ENCODE measurements at places on chromosomes 2 and 18. TPM values are rescaled to one million over a fixed set of nuclear protein-coding genes. Genes with fewer than 3 reads are reported as not detected.

NCKAP1 gene
- 73.5 TPM for total RNA-seq

PXDN gene
- total RNA-seq: 23.8 TPM

ABCB11 gene
- not detected for total RNA-seq

ARHGAP25 gene
- total RNA-seq: 5.3 TPM

TBR1 gene
- total RNA-seq: not detected

DNA sequence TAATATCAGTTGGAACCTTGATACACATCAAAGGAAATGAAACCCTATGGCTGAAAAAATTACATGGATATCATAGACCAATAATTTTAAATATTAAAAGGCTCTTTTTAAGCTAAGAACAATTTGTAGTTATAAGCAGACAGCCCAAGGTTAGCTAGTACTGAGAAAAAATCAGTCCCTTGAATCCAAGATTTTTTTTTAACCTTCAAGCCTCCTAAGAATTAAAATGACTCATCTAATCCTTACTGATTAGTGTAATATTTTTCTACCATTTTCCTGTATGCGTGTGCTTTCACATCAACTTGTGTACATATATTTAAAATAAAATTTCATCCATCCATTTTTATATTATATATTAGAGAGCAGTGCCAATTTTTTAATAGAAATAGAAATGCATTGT lies 1004.9 kb upstream of the ZEB2 start:
- H3K27ac ChIP-seq: no peak overlapping the region
- no peaks in the 10 kb centered on the region for H3K4me1 ChIP-seq
- H3K27me3 ChIP-seq: no peaks in the 10 kb centered on the region

DNA sequence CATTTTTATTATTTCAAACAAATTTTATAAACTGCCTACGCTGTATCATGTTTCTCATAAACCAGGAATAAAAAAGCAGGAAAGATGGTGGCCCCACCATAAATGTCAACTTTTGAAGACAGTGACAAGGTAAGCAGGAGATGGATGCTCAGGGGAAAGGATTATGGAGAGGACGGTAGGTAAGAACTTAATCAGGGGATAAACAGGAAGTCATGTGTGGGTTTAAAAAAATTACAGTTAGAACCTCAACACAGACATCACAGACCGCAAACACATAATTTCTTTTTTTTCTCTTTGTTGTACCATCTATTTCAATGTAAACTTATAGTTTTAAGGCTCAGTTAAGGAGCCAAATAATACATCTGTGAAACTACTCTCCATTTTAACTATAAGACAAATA lies 575.2 kb upstream of the SLC8A1 start:
- H3K27me3 ChIP-seq: no peaks in the 10 kb centered on the region
- H3K36me3 ChIP-seq: no peaks in the 10 kb centered on the region
- H3K4me1 ChIP-seq: no peaks in the 10 kb centered on the region
- H3K27ac ChIP-seq: no peak overlapping the region

GRCh38 chr2:241774419-241775222 lies 2.0 kb upstream of the GAL3ST2 start:
- H3K27me3 ChIP-seq: no peaks in the 10 kb centered on the region
- DNase-seq: peak; percentile 47
- H3K36me3 ChIP-seq: no peaks in the 10 kb centered on the region
- H3K4me1 ChIP-seq: no peaks in the 10 kb centered on the region

- H3K4me3 ChIP-seq: peak overlapping the region; percentile 84
- H3K27ac ChIP-seq: peak overlapping the region; percentile 77
- H3K4me1 ChIP-seq: no peaks in the 10 kb centered on the region
Observed at GRCh38 chr18:34978953-34979608, 62.1 kb upstream of the MAPRE2 start.

- no peaks in the 10 kb centered on the region for H3K36me3 ChIP-seq
- no peaks in the 10 kb centered on the region for H3K4me1 ChIP-seq
- H3K27me3 ChIP-seq: no peaks in the 10 kb centered on the region
- H3K4me3 ChIP-seq: no peak overlapping the region
- no peak overlapping the region for H3K27ac ChIP-seq
Observed at GRCh38 chr2:228675091-228675490, 493.6 kb upstream of the SPHKAP start.

DNA sequence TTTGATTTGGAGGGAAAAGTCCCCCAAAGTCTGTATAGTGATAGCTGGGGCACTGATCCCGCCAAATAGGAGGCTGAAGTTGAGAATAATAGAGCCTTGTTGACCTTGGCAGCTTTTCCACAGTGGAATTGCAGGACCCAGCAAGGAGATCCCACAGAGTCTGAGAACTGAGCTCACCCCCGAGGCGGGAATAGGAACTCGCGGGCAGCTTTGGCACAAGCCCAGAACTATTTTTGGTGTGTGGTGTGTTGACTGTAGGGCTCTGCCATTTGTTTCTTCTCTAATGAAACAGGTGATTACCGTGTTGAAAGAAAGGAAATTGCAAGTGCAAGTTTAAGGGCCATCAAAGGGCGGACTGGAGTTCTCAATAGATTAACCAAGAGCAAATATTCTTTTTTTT lies 34.0 kb downstream of the SH3RF3 start:
- DNase-seq: no peak
- H3K4me1 ChIP-seq: no peaks in the 10 kb centered on the region
- no peak overlapping the region for H3K4me3 ChIP-seq
- no peaks in the 10 kb centered on the region for H3K36me3 ChIP-seq
- no peak overlapping the region for H3K27ac ChIP-seq

DNA sequence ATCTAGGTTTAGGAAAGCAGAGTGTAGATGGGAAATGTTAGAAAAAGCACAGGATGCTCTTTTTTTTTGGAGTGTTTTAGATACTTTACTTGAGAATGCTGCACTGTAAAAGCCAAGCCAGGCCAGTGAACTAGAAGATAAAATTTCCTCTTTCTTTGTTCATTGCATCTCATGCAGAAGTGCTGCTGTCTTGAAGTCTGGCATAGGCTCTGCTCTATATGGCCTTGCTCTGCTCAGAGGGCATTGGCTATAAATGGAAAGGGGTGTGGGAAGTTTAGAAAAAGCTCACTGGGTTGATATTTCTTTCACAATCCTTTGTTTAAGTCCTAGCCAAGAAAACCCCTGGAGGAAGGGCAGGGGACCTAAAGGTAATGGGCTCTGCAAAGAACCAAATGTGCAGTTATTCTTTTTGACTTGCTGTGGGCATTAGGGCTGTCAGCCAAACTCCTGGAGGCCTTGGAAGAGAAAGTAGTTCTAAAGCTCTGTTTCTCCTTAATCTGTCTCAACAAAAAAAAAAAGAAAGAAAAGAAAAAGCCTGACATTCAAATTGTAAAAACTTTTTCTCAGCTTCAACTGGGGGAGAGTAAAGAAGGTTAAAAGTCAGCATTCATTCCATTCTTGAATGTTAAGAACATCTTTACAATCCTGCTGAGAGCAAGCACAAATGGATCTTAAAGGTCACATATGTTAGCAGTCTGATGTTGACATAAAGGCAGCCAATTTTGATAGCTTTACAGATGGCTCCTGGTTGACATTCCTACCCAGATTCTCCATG lies 338.3 kb downstream of the GULP1 start:
- H3K36me3 ChIP-seq: no peaks in the 10 kb centered on the region
- H3K4me1 ChIP-seq: no peaks in the 10 kb centered on the region
- H3K4me3 ChIP-seq: no peak overlapping the region
- H3K27me3 ChIP-seq: no peaks in the 10 kb centered on the region
- no peak for DNase-seq

DNA sequence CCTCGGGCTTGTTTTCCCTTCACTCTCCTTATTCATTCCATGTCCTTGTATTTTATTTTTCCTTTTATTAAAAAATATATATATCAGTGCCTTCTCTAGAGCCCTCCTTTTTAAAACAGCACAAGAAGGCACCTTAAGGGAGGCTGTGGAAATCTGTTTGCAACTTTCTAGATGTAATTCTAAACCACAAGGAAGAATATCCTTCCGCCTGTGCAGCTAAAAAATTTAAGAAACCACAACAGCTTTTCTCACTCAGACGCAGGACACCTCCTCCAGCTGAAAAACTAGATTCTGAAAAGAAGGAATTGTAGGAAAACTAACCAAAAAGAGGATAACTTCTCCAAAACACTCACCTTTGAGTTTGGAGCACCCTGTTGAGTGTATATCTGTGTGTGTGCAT lies 142.2 kb downstream of the BCL11A start:
- no peaks in the 10 kb centered on the region for H3K27me3 ChIP-seq
- H3K36me3 ChIP-seq: no peaks in the 10 kb centered on the region
- no peaks in the 10 kb centered on the region for H3K4me1 ChIP-seq
- H3K27ac ChIP-seq: no peak overlapping the region
- no peak for DNase-seq

DNA sequence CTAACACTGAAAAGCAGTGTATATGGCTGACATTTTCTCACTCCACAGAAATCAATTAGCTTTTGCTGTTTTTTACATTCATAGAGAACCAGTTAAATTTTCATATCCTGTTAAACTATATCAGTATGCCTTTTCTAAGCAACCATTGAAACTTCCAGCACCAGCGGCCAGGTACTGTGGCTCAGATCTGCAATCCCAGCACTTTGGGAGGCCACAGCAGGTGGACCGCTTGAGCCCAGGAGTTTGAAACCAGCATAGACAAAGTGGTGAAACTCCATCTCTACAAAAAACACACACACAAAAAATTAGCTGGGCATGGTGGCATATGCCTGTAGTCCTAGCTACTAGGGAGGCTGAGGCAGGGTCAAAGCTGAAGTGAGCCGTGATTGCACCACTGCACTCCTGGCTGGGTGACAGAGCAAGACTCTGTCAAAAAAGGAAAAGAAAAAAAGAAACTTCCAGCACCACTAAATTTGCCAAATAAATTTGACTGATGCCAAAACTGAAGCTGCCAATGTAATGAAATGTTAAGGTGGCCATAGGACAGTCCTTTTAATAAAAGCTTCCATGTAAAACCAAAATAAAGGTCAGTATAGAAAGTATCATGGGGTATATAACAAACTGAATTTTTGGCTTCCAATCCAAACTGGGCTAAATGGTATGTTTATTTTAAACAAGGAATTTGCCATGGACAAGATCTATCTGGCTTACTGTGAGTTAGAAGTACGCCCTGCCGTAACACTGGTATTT lies 3.5 kb downstream of the SFT2D3 start:
- peaks cover 17% of the 10 kb centered on the region for H3K4me1 ChIP-seq
- DNase-seq: no peak
- no peak overlapping the region for H3K27ac ChIP-seq
- no peaks in the 10 kb centered on the region for H3K36me3 ChIP-seq
- H3K27me3 ChIP-seq: no peaks in the 10 kb centered on the region

DNA sequence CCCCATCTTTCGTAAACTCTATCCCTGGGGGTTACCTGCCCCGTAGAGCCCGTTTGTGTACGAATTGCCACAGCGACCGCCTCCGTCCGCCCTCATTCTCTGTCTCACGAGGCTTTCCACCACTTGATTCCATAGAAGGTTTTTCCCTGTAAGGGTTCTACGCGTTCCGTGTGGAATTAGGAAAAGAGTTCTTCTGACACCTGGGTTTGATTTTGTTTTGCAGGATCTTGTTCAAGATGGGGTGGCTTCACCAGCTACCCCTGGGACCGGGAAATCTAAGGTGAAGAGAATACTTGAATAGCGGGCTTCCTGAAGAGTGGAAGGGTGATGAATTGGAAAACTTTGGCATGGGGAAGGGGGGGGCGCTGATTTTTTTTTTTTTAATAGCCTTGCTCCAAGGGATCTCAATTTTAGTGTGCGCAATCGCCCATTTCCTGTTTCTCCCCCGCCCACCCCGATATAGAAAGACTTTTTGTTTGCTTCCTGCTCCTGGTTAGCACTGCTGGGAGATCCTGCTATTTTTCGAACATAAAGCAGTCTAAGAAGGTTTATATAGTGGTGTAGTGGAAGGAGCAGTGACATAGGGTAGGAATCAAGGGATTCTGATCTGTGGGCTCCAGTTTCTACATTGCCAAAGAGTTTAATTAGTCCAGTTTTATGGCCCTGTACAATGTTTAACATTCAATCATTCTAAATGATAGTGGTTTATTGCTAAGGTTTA lies 564 bp downstream of the GCC2 start:
- peak overlapping the region; percentile 87 for H3K27ac ChIP-seq
- peak; percentile 66 for DNase-seq
- H3K36me3 ChIP-seq: peaks cover 30% of the 10 kb centered on the region
- peak overlapping the region; percentile 90 for H3K4me3 ChIP-seq

- no peak overlapping the region for H3K4me3 ChIP-seq
- DNase-seq: no peak
Observed at GRCh38 chr18:80096032-80096565, 13.0 kb upstream of the ADNP2 start.

DNA sequence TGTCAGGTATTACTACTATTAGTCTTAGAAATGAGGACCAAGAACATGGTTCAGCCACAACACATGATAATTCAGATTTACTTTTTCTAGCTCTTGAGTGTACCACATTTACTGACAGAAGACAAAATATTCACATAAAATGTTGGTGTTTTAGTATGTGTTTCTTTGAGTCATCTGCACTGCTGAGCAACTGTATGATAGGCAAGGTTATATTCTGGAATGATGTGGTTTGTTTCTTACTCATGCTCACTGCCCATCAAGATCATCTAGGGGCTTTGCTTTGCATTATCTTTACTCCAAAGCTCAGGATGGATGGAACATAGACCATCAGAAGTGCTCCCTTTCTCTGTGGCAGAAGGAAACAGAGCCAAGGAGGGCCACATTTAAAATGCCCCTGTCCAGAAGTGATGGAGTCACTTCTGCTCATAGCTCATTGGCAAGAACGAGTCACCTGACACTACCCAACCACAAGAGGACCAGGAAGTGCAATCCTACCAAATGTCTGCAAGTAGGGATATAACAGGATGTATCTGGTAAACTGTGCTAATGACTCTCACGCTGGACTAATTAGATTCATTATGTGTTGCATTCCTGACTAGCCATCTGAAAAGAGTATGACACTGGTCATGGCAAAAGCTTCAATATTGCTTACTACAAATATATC lies 81.5 kb downstream of the DIS3L2 start:
- H3K4me3 ChIP-seq: no peak overlapping the region
- H3K4me1 ChIP-seq: no peaks in the 10 kb centered on the region
- no peaks in the 10 kb centered on the region for H3K36me3 ChIP-seq

GRCh38 chr2:55090702-55091101 lies 40.5 kb upstream of the RTN4 start:
- H3K27me3 ChIP-seq: no peaks in the 10 kb centered on the region
- no peak overlapping the region for H3K4me3 ChIP-seq
- no peaks in the 10 kb centered on the region for H3K4me1 ChIP-seq
- H3K27ac ChIP-seq: no peak overlapping the region

DNA sequence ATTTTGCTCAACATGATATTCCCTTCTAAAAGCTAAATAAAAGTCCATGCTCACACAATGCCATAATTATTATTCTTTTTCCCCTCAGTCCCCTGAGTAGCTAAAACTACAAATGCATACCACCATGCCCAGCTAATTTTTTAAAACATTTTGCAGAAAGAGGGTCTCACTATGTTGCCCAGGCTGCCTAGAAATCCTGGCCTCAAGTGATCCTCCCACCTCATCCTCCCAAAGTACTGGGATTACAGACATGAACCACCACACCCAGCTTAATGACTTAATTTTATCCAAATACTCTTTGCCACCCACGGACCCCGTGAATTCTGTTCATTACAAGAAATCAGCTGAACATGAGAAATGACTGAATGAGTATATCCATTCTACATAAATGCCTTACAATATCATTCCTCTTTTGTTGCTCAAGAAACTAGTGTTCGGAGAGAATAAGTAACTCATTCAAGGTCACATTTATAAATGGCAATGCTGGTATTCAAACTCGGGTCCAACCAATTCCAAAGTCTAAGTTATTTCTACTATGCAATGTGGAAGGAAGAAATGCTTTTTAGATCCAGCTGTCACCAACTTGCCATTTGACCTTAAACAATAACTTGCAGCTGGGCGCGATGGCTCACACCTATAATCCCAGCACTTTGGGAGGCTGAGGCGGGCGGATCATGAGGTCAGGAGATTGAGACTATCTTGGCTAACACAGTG lies 59.8 kb downstream of the NOL10 start:
- no peak overlapping the region for H3K27ac ChIP-seq
- no peak for DNase-seq
- no peaks in the 10 kb centered on the region for H3K36me3 ChIP-seq
- no peaks in the 10 kb centered on the region for H3K4me1 ChIP-seq
